ENCODE measurements at places on chromosomes 6 and 20.

GRCh38 chr20:56395166-56395565, 2.7 kb downstream of the CSTF1 start:
- no peak for DNase-seq

- DNase-seq = no peak
These were observed 277.1 kb upstream of the ECI2 start for GRCh38 chr6:4412488-4412887.

- DNase-seq = no peak
These were observed 83.8 kb upstream of the ELOVL5 start for GRCh38 chr6:53432318-53433161.

DNA sequence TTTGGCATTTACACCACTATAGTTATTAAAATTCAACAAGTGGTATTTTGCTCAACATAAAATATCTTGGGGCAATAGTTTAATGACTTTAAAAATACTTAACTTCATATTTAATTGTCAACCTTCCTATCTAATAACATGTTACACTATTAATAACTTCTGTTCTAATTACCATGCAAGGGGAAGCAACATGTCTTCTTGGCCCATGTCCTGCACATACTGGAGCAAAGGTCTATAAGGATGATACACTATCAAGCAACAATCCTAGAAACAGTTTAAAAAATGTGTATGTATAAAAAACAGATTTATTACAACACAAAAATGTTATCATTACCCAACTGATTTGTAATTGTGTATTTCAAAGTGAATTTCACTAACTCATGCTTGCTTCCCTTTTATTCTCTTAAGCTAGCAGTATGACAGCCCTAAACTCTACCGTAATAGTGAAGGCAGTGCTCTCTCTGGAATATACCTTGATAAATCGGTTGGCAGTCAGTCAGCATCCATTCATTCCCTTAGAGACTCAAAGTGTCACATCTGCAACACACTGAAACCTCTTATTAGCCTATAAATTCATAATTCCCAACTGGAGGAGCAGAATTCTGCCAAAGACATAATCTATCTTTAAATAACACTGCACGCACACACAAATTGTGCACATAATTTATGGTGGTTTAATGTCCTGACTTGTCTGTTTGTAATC, 18.3 kb downstream of the CCNC start:
- DNase-seq = no peak
